ENCODE measurements at places on chromosomes 11 and 22. TPM values are rescaled to one million over a fixed set of nuclear protein-coding genes. Genes with fewer than 3 reads are reported as not detected.

Gene KCNJ1
- total RNA-seq: 0.41 TPM

Gene ETS1
- total RNA-seq: 0.93 TPM

Gene TSPAN4
- 19.6 TPM for total RNA-seq

Gene SLC5A1
- total RNA-seq: 0.06 TPM

Gene SPINDOC
- 80.0 TPM for total RNA-seq

GRCh38 chr11:131602431-131602830 lies 232.0 kb downstream of the NTM start:
- H3K36me3 ChIP-seq: no peaks in the 10 kb centered on the region
- no peak overlapping the region for H3K27ac ChIP-seq
- peaks cover 6% of the 10 kb centered on the region for H3K4me1 ChIP-seq
- no peak for DNase-seq
- no peaks in the 10 kb centered on the region for H3K27me3 ChIP-seq

DNA sequence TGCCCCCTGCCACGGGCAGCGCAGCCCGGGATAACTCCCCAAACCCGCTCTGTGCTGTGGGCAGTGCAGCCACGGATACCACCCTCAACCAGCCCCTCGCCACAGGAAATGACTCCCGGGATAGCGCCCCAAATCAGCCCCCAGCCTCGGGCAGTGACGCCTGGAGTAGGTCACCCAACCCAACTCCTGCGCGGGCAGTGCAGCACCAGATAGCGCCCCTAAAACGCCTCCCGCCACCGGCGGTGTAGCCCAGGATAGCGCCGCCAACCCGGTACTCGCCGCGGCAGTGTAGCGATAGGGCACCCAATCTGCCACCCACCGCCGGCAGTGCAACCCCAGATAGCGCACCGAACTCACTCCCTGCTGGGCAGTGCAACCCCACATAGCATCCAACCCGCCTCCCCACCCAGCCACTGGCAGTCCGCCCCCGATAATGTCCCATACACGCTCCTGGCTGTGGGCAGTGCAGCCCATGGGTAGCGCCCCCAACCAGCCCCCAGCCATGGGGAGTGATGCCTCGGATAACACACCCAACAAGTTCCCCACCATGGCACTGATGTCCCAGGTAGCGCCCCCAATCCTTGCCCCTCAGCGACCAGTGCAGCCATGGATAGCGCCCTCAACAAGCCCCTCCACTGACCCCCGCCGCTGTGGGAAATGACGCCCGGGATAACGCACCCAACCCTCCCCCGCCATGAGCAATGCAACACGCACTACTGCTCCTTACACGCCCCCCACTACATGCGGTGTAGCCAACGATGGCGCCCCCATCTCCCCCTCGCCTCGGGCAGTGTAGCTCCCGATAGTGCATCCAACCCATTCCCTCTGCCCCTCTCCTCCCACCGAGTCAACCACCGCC lies 1.5 kb downstream of the RFPL2 start:
- no peaks in the 10 kb centered on the region for H3K36me3 ChIP-seq
- DNase-seq: no peak
- peaks cover 6% of the 10 kb centered on the region for H3K4me1 ChIP-seq
- no peak overlapping the region for H3K27ac ChIP-seq
- H3K27me3 ChIP-seq: peaks cover 60% of the 10 kb centered on the region

GRCh38 chr11:39960206-39960605 lies 1499.2 kb downstream of the LRRC4C start:
- no peaks in the 10 kb centered on the region for H3K27me3 ChIP-seq
- no peaks in the 10 kb centered on the region for H3K4me1 ChIP-seq
- H3K27ac ChIP-seq: no peak overlapping the region
- no peak overlapping the region for H3K4me3 ChIP-seq
- DNase-seq: no peak
- H3K36me3 ChIP-seq: no peaks in the 10 kb centered on the region

- peaks cover 62% of the 10 kb centered on the region for H3K27me3 ChIP-seq
- H3K4me3 ChIP-seq: peak within 1 kb of the TSS; percentile 50
- H3K36me3 ChIP-seq: no peaks in the 10 kb centered on the region
- peaks cover 11% of the 10 kb centered on the region for H3K4me1 ChIP-seq
- DNase-seq: peak; percentile 69
- H3K27ac ChIP-seq: no peak within 1 kb of the TSS
These were observed at the start of gene RASL10A for GRCh38 chr22:29315286-29316140. TSS of gene RASL10A (minus strand) at chr22:29315697. CDS start at chr22:29315246, 451 bp downstream.

- H3K27ac ChIP-seq: no peak overlapping the region
- H3K4me1 ChIP-seq: no peaks in the 10 kb centered on the region
- peaks cover 4% of the 10 kb centered on the region for H3K27me3 ChIP-seq
- no peak for DNase-seq
These were observed 25.1 kb downstream of the TBX1 start for GRCh38 chr22:19785461-19786263.

GRCh38 chr11:83007909-83008580 lies 63.7 kb downstream of the RAB30 start:
- no peak overlapping the region for H3K4me3 ChIP-seq
- no peak overlapping the region for H3K27ac ChIP-seq
- DNase-seq: peak; percentile 84
- H3K4me1 ChIP-seq: peaks cover 7% of the 10 kb centered on the region

DNA sequence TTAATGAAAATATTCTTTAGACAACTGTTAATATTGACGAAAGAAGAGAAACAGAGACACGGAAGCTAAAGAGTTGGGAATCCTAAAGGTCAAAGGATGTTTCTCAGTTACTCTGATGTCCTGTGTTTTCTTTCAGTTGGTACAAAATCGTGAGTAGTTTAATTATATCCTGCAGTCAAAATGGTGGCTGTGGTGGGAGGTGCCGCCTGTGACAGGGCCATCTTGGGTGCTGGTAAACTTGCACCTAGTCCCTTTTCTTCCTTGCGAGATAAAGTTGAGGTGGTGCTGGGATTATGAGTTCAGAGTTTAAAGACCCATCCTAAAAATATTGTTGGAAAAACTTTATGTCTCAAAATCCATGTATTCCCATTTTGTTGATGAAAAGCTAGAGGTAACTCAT lies 2.2 kb downstream of the CECR2 start:
- peak overlapping the region; percentile 96 for H3K27ac ChIP-seq
- no peaks in the 10 kb centered on the region for H3K36me3 ChIP-seq
- peaks cover 57% of the 10 kb centered on the region for H3K4me1 ChIP-seq
- no peaks in the 10 kb centered on the region for H3K27me3 ChIP-seq

DNA sequence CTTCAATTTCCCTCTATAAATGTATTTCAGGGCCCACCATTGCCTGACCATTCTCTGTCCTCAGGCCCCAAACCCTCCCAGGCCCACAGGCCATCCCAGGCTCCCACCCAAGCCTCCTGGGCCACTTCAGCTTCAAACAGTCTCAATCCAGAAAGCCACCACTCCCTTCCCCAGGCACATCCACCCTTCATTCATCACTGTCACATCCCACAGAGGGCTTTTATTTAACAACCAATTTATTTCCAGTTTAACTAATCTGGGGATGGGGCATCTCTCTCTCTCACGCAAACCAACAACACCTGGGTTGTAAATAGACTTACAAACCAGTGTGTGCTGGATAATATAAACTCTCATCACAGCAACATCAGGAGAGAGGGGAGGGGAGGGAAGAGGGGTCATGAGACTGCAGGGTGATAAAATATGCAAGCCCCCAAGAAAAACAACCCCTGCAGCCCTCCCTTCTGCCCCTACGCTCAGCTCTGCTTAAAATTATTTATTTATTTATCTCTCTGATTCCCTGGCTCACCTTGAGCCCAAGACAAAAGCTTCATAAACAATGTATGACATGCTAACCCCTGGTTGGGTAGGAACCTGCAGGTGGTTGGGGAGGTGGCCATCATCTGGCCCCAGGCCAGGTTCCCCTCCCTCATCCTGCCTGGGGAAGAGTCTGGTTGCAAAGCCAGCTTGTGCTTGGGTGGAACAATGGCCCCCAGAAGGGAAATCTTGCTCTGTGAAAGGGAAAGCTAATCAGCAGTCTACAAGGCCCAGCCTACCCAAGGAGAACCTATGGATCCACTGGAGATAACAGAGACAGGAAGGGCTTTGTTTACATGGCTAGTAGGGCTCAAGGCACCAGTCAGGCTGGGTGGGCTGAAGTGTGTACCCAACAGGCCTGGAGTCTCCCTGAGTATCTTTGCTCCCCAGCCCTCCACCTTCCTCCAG lies 359.2 kb downstream of the BUD13 start:
- no peaks in the 10 kb centered on the region for H3K27me3 ChIP-seq
- H3K36me3 ChIP-seq: no peaks in the 10 kb centered on the region
- H3K27ac ChIP-seq: no peak overlapping the region
- peaks cover 11% of the 10 kb centered on the region for H3K4me1 ChIP-seq
- no peak overlapping the region for H3K4me3 ChIP-seq

DNA sequence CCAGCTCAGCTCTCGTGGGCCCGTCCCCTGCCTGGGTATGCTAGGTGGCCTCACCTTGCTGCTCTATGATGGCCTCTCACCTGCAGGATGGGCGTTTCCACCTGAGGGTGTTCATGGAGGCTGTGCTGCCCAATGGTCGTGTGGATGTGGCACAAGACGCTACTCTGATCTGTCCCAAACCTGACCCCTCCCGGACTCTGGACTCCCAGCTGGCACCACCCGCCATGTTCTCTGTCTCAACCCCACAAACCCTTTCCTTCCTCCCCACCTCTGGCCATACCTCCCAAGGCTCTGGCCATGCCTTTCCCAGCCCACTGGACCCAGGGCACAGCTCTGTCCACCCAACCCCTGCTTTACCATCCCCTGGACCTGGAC lies 2.1 kb downstream of the ZP1 start:
- DNase-seq: no peak
- no peak overlapping the region for H3K27ac ChIP-seq
- H3K36me3 ChIP-seq: no peaks in the 10 kb centered on the region
- no peak overlapping the region for H3K4me3 ChIP-seq
- no peaks in the 10 kb centered on the region for H3K27me3 ChIP-seq

- no peak for DNase-seq
- no peak overlapping the region for H3K4me3 ChIP-seq
- H3K27me3 ChIP-seq: no peaks in the 10 kb centered on the region
- H3K36me3 ChIP-seq: no peaks in the 10 kb centered on the region
These were observed 3.5 kb downstream of the TRIM66 start for GRCh38 chr11:8679006-8679405.

DNA sequence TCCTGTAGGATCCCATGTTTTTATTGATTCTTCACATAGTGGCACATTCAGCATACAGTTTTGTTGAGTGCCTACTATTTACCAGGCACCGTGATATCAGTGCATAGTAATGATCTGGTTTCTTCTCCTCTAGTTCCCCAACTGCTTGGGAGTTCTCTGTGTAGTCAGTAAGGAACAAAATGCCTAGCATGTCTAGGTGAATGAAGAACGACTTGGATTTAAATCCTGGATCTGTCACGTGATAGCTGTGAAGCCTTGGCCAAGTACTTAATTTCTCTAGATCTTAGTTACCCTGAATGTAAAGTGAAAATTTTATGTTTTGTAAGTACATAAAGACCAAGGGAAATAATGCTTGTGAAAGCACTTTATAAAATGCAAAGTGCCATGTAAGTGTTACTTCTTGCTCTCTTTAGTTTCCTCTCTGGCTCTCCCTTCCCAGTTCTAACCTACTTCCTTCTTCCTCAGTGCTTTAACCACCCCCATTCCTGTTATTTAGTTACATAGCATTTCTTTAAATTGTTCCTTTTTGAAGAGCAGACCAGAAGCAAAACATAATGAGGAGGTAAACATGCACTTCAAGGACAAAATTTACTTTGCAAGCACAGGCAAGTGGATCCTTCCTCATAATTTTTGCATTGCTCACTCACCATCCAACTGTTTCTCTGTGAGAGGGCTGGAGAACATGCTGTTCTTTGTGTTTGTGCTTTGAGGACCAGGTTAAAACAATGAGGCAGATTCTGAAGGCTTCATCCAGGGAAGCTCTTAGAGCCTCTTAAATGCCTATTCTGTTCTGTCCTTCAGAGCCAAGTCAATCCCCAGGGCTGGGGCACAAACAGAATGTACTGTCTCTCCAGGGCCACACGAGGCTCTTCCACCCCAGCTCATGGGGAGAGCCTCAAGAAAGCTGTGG lies 353.9 kb upstream of the TENM4 start:
- no peaks in the 10 kb centered on the region for H3K27me3 ChIP-seq
- no peak overlapping the region for H3K27ac ChIP-seq
- H3K4me3 ChIP-seq: no peak overlapping the region
- DNase-seq: no peak

- no peak overlapping the region for H3K27ac ChIP-seq
- H3K36me3 ChIP-seq: no peaks in the 10 kb centered on the region
- peak overlapping the region; percentile 23 for H3K4me3 ChIP-seq
These were observed 2.0 kb downstream of the MRGPRF start for GRCh38 chr11:69010964-69011623.

- no peak for DNase-seq
- no peak overlapping the region for H3K27ac ChIP-seq
- H3K27me3 ChIP-seq: no peaks in the 10 kb centered on the region
- no peaks in the 10 kb centered on the region for H3K4me1 ChIP-seq
- no peak overlapping the region for H3K4me3 ChIP-seq
These were observed 326.0 kb downstream of the RAB38 start for GRCh38 chr11:87849216-87849615.

- H3K27me3 ChIP-seq: no peaks in the 10 kb centered on the region
- H3K27ac ChIP-seq: no peak overlapping the region
- H3K4me3 ChIP-seq: no peak overlapping the region
- no peaks in the 10 kb centered on the region for H3K36me3 ChIP-seq
- peaks cover 26% of the 10 kb centered on the region for H3K4me1 ChIP-seq
- DNase-seq: no peak
These were observed 7.7 kb upstream of the NEAT1 start for GRCh38 chr11:65414776-65415498.

- DNase-seq: no peak
- no peaks in the 10 kb centered on the region for H3K36me3 ChIP-seq
- H3K4me1 ChIP-seq: peaks cover 12% of the 10 kb centered on the region
- no peak overlapping the region for H3K4me3 ChIP-seq
- no peak overlapping the region for H3K27ac ChIP-seq
These were observed 19.1 kb upstream of the LINC01488 start for GRCh38 chr11:69462106-69462951.

- no peaks in the 10 kb centered on the region for H3K36me3 ChIP-seq
- peak within 1 kb of the TSS; percentile 75 for H3K4me3 ChIP-seq
- H3K27me3 ChIP-seq: no peaks in the 10 kb centered on the region
- peak; percentile 97 for DNase-seq
- H3K27ac ChIP-seq: no peak within 1 kb of the TSS
These were observed at the start of gene SMTN for GRCh38 chr22:31080848-31081649. TSS of gene SMTN (plus strand) at chr22:31081318. CDS start at chr22:31083259, 1,941 bp downstream.

DNA sequence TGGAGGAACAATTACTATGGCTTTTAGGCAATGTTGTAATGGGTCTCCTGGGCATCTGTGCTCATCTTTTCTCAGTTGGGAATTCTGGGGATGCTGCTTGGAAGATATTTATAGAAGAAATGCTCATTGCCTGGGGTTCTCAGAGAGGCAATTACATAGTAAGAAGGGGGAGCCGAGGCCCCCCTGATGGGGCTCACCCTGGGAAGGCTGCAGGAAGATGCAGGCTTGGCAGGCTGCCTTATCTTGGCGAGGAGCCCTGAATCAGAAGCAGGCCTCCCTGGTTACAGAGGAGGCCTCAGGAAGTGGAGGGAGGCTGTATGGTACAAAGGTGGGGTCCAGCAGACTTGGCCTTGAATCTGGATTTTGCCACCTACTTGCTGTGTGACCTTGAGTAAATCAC lies 60.6 kb upstream of the CRYBB3 start:
- no peaks in the 10 kb centered on the region for H3K36me3 ChIP-seq
- H3K4me1 ChIP-seq: no peaks in the 10 kb centered on the region
- no peak for DNase-seq

- no peaks in the 10 kb centered on the region for H3K27me3 ChIP-seq
- H3K27ac ChIP-seq: no peak overlapping the region
- H3K4me1 ChIP-seq: peaks cover 4% of the 10 kb centered on the region
- no peak overlapping the region for H3K4me3 ChIP-seq
- no peaks in the 10 kb centered on the region for H3K36me3 ChIP-seq
- no peak for DNase-seq
These were observed 18.8 kb upstream of the GRK3 start for GRCh38 chr22:25545672-25546071.
